ENCODE measurements at places on chromosomes 16 and 17.

GRCh38 chr16:4123616-4124300, 7.5 kb upstream of the ADCY9 start:
- DNase-seq = no peak
- H3K4me3 ChIP-seq = no peak overlapping the region
- H3K27me3 ChIP-seq = no peaks in the 10 kb centered on the region

GRCh38 chr17:48840441-48840840, 9.6 kb downstream of the CALCOCO2 start:
- H3K4me1 ChIP-seq = peaks cover 19% of the 10 kb centered on the region
- no peak overlapping the region for H3K4me3 ChIP-seq
- H3K36me3 ChIP-seq = no peaks in the 10 kb centered on the region
- no peaks in the 10 kb centered on the region for H3K27me3 ChIP-seq
- H3K27ac ChIP-seq = peak overlapping the region; percentile 85
- DNase-seq = no peak

- peak; percentile 80 for DNase-seq
- H3K27ac ChIP-seq = no peak overlapping the region
- H3K36me3 ChIP-seq = no peaks in the 10 kb centered on the region
- peaks cover 10% of the 10 kb centered on the region for H3K4me1 ChIP-seq
- H3K27me3 ChIP-seq = no peaks in the 10 kb centered on the region
- H3K4me3 ChIP-seq = no peak overlapping the region
These were observed 17.9 kb downstream of the UTP4 start for GRCh38 chr16:69150146-69150865.

GRCh38 chr16:177981-178667, 1.6 kb downstream of the HBA1 start:
- H3K36me3 ChIP-seq = no peaks in the 10 kb centered on the region
- DNase-seq = no peak
- H3K4me1 ChIP-seq = peaks cover 11% of the 10 kb centered on the region
- no peak overlapping the region for H3K27ac ChIP-seq
- no peak overlapping the region for H3K4me3 ChIP-seq

DNA sequence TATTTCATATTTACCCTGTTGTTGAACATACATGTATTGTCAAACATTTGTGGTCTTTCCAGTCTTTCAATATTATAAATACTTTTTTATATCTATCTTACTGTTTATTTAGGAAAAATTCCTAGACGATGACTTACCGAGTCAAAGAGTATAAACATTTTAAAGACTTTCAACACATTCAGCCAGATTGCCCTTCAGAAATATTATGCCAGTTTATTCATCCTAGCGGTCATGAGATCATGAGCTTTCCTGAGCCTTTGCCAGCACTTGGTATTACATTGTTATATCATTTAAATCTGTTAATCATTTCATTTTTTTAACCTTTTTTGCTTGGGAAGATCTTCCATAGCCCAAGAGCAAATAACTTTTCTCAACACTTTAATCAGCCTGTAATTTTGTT, 197.4 kb downstream of the SPECC1 start:
- no peaks in the 10 kb centered on the region for H3K27me3 ChIP-seq
- H3K4me1 ChIP-seq = peaks cover 32% of the 10 kb centered on the region
- DNase-seq = no peak
- peak overlapping the region; percentile 34 for H3K27ac ChIP-seq

- no peaks in the 10 kb centered on the region for H3K36me3 ChIP-seq
- H3K4me1 ChIP-seq = no peaks in the 10 kb centered on the region
- H3K27me3 ChIP-seq = no peaks in the 10 kb centered on the region
- no peak overlapping the region for H3K27ac ChIP-seq
These were observed 274.6 kb upstream of the HSBP1 start for GRCh38 chr16:83533193-83533592.

DNA sequence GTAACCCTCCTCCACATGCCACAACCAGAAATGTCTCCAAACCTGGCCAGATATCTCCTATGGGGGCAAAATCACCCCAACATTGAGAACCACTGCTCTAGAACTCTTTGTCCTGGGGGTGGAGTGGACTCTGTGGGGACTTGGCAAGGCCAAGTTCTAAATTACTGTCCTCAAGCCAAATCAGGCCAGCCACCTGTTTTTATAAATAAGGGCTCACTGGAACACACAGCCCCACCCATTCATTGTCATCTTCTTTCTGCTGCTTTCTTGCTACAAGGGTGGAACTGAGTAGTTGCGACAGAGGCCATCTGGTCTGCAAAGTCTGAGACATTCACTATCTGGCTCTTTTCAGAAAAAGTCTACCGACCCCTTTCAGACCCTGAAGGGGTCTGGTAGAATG, 26.8 kb upstream of the TMEM220 start:
- H3K4me1 ChIP-seq = peaks cover 4% of the 10 kb centered on the region
- H3K4me3 ChIP-seq = no peak overlapping the region
- H3K36me3 ChIP-seq = no peaks in the 10 kb centered on the region
- no peak for DNase-seq

DNA sequence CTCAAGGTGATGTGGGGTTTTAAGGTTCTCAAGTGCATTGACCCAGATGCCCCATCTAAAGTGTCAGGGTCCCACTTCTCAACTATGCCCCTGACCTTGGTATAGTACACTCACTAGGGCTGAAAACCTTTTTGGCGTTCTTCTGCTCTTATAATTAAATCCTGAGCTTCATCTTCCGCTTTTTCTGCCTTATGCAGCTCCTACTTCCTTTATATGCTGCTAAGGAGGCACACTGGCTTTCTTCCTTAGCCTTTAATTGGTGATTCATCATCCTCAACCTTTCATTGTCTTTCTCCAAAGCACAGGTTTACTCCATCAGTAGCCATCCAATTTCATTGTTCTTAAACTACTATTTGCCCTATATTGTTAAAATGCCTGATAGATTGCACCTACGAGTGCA, 5.3 kb upstream of the NF1 start:
- no peak overlapping the region for H3K27ac ChIP-seq
- H3K36me3 ChIP-seq = no peaks in the 10 kb centered on the region
- no peaks in the 10 kb centered on the region for H3K27me3 ChIP-seq

DNA sequence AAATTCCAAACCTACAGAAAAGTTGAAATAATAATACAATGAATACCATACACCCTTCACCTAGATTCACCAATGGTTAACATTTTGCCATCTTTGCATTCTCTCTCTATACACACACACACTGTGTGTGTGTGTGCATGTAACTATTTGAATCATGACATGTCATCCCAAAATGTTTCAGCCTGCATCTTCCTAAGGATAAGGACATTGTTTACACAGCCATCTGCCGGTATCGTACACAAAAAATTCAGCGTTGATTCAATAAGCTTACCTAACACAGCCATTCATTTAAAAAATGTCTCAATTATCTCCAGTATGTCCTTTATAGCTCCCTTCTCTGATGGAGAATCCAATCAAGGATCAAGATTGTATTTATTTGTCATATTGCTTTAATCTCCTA, 3.9 kb downstream of the MXRA7 start:
- no peak for DNase-seq
- H3K36me3 ChIP-seq = no peaks in the 10 kb centered on the region
- H3K4me3 ChIP-seq = no peak overlapping the region
- H3K27me3 ChIP-seq = no peaks in the 10 kb centered on the region
- H3K27ac ChIP-seq = no peak overlapping the region
- peaks cover 53% of the 10 kb centered on the region for H3K4me1 ChIP-seq

GRCh38 chr17:50850640-50851039, 15.3 kb downstream of the WFIKKN2 start:
- no peak for DNase-seq
- H3K27me3 ChIP-seq = no peaks in the 10 kb centered on the region
- H3K4me3 ChIP-seq = no peak overlapping the region
- no peaks in the 10 kb centered on the region for H3K4me1 ChIP-seq

Data from testis (tissue), 5 donors.